AG04449 (cell line): ENCODE measurements at places on chromosomes 6 and 20.

DNA sequence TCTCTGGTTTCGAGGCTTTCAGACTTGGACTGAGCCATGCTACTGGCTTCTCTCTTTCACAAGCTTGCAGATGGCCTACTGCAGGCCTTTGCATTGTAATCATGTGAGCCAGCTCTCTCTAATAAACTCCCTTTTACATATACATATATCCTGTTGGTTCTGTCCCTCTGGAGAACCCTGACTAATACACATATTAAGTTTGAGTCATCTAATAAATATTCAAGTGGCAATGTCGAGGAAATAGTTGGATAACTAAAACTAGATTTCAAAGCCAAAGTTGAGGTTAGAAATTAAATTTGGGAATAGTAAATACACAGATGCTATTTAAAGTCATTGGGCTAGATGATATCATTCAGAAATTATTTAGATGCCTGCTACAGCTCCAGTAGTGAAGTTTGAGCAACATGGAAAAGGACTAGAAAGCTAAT is 1343.4 kb downstream of the GRIK2 start:
- DNase-seq: peak; percentile 19

- DNase-seq: no peak
These were observed 75.7 kb upstream of the FOXP4 start for GRCh38 chr6:41470331-41471063.

- no peak for DNase-seq
These were observed 134.1 kb downstream of the CCDC170 start for GRCh38 chr6:151627689-151628444.

DNA sequence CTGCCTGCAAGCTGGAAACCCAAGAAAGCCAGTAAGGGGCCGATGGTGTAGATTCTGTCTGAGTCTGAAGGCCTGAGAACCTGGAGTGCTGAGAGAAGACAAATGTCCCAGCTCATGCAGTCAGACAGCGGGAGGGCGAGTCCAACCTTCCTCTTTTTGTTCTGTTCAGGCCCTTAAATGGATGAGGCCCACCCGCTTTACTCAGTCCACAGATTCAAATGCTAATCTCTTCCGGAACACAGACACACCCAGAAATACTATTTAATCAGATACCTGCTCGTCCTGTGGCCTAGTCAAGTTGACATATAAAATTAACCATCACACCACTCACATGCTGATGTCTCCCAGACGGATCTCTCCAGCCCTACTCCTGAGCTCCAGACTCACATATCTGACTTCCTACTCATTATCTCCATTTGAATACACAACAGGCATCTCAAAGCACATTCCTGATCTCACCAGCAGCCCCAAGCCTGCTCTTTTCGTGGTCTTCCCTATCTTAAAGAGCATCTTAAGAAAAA is 26.7 kb upstream of the SRC start:
- DNase-seq: peak; percentile 57
